Left ventricle myocardium superior (tissue), 1 donor: ENCODE measurements at places on chromosomes 3 and 15. TPM values are rescaled to one million over a fixed set of nuclear protein-coding genes. Genes with fewer than 3 reads are reported as not detected.

A4GNT gene
- not detected for total RNA-seq

DHX36 gene
- 31.0 TPM for total RNA-seq

SEMA3F gene
- 11.4 TPM for total RNA-seq

SLC33A1 gene
- total RNA-seq = 21.2 TPM

SLC2A2 gene
- total RNA-seq = not detected

CHCHD6 gene
- 10.1 TPM for total RNA-seq

RCN2 gene
- 24.0 TPM for total RNA-seq

TRH gene
- not detected for total RNA-seq

IL17RE gene
- 0.45 TPM for total RNA-seq

DNA sequence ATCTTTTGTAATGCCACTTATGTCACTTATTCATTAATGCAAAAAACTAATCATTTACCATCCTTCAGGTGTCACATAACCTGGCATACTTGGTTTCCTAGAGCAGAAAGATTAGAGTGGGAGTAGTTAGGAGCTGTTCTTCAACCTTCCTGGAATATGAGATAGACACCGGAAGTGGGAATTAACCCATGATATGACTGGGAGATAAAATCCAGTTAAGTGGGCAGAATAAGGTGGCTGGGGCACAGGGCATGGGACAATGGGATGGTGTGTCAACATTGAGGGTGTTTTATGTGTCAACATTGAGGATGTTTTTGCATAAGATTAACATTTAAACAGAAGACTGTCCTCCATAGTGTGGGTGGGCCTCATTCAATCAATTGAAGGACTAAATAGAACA is 94.3 kb upstream of the CBLB start:
- no peak for DNase-seq

DNA sequence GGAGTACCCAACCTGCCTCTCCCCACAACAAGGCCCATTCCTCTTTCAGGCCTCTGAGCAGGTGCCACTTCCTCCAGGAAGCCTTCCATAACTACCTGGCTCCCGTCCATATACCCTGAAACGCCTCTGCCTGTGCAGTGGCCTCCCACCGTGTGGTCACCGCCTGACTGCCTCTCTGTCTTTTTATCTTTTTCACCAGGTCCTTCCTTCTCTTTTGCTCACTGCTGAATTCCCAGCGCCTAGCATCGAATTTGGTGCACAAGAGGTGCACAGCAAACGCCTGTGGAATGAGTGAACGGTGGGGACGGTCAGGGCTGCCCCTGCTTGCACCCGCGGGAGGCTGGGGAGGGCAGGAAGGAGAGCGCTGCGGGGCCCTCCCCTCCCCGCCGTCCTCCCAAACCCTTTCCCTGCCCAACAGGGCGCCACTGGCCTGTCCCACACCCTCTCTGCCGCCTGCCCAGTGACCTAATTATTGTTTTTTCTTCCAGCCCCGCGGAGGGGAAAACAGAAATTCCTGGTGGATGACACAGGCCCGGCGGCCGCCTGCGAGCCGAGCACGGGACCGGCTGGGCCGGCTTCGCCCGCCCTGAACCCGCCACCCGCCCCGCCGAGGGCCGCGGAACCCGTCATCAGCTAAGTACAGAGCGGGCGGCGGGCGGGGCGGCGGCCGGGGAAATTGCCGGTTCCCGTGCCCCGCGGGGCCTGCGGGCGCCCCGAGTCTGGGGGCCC is 140.1 kb downstream of the SMAD6 start:
- peak; percentile 92 for DNase-seq

GRCh38 chr3:12265508-12265907 is 23.4 kb upstream of the PPARG start:
- no peak for DNase-seq

DNA sequence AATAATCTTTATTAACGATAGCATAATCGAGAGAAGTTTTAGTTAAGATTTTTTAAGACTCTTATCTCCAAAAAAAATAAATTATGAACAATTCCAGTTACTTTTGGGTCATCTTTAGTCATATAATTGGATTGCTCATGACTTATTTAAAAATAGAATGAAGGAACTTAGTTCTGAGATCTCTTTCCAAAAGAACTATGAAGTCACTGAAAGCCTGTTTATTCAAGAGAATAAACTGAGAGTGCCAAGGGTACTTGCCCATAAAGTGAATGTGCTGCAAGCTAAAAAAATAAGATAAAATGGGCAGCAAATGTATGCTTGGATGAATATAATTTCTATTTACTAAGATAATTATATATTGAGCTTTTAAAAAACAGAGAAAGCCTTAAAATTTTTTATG is 176.5 kb upstream of the PLSCR5 start:
- no peak for DNase-seq

DNA sequence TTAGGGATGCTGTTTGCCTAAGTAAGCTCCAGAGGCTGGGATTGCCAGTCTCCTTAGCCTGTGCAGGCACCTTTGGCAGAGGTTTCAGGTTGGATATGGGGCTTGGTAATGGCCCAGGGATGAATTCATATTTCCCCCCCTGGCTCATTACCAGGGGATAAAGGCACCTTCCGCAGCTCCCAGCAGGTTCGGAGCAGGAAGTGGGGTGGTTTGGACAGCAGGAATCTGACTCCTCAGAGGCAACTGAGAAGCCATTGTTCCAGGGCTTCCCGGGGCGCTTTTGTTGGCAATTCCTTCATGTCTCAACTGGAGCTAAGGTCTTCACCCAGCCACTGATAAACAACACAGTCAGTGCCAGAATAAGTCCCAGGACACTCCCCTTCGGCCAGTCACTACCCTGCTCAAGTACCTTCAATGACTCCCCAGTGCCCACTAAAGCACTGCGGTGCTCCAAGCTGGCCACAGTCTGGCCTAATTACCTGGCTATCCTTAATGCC is 85.3 kb upstream of the SLC6A6 start:
- no peak for DNase-seq

DNA sequence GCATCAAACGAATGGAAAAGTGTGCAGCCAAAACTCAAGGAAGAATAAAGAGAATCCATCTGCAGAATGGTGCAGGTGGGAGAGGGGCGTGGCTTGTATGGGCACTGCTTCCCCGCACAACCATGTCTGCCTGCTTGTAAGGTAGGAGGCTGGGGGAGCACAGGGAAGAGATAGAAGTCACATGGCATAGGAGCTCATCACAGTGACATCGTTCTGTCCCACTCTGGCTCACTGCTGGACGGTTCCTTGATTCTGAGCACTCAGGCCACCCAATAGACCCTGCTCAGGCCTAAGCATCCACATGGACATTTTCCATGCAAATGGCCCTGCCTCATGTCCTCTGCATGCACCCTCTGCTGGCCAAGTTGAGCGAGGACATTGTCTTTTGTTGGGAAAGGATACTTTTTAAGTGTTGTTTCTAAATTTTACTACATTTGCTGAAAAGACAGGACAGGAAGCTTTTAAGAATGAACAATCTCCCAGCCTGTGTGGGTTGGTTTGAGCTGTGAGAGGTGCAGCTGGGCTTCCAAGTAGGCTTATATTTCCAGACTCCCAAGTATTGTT is 3.1 kb downstream of the MYLK start:
- no peak for DNase-seq

DNA sequence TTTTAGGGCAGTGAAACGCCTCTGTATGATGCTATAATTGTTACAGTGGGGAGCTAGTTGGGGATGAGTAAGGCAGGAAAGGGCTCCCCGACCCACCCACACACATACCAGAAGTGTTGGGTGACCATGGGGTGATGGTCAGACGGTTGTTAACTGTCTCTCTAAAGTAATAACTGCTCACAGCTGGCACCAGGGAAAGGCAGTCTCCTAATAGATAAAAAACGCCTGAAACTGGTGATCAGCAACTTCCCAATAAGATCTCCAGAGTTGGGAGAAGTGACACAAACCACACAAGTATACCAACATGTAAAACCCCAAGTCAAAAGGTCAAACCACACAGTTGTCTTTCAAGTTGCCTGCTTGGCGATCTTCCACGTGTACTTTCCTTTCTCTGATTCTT is 346.5 kb upstream of the CNTN4 start:
- DNase-seq = no peak

DNA sequence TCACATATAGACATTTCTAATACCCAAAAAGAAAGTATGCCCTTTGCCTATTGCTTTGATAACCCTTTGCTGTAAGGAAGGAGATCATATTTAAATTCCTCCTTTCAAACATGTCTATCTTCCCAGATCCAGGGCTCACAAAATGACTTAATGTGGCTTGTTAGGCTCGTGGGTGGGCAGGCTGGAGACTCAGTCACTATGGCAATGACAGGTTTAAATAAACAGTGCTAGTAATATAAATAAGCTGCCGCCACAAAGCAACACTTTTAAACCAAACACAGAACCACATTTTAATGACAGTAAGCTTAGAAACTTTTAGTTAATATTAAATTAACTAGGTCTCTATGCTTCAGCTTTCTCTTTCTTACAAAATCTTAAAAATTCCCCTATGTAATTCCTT is 616.0 kb upstream of the NAALADL2 start:
- DNase-seq = no peak
